Hematopoietic multipotent progenitor cell treated with erythropoietin and hydrocortisone succinate and interleukin-3 and kit ligand, for 15 days (in vitro differentiated cells): ENCODE measurements at places on chromosomes 11 and 22.

- DNase-seq, result no peak
These were observed 493.3 kb downstream of the BRD1 start for GRCh38 chr22:49334449-49334789.

GRCh38 chr11:29534836-29535235, 482.0 kb downstream of the KCNA4 start:
- no peak for DNase-seq

GRCh38 chr11:77042111-77042726, 8.0 kb downstream of the B3GNT6 start:
- DNase-seq, result no peak

DNA sequence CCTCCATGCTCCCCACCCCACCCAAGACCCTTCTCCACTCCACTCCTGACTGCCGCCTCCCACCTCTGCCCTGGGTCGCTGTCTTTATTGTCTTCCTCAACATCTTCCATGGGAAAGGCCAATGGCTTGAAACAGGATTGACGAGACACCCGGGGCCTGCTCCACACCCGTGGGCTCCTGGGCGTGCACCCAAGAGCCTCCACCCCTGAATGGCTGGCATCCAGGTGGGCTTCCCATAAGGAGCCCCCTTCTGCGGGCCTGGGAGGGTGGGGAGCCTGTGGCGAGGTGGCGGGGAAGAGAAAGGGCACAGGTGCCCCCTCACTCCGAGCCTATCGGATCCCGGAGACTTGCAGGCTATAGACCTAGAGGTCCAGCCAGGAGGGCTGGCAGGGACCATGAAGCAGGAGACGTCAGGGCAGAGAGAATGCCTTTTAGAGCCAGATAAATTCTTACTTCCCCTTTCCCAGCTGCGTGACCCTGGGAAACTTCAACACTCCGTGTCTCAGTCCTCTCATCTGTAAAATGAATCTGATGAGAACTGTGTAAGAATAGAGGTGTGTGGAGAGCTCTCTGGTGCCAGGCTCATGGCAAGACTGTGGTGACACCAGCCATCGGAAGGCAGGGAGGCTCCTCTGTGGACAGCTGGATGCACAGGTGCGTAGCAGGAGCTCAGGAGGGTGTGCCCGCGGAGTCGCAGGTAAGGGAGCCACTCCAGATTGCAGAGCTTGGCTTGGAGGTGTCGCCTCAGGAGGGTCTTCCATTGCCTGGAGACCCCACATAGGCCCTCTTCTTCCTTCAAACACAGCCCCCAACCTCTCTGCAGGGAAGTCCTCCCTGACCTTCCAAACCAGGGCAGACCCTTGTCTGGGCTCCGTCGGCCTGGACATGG, 53.9 kb downstream of the SMIM38 start:
- no peak for DNase-seq
